ENCODE measurements at places on chromosomes 12 and 14.
A peak's percentile ranks its signal among the peaks of the same experiment; 100 is the strongest.

- DNase-seq: peak; percentile 65
Observed at GRCh38 chr12:48936379-48936979, 11.2 kb upstream of the FKBP11 start.

DNA sequence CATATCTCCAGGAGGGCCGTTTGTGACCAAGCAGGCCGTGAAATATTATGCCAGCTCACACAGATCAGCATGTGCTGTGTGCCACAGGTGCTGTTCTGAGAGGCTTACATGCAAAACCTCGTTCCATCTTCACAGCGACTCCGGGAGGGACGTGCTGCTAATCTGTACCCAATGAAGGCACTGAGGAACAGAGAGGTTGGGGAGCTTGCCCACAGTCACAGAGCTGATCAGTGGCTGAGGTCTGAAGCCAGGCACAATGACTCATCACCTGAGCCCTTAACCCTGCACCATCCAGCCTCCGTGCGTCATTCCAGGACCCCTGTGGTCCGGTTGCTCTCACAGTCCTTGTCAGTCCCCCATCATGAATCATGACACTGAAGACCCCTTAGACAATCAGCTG is 66.7 kb downstream of the SLC6A12 start:
- no peak for DNase-seq

DNA sequence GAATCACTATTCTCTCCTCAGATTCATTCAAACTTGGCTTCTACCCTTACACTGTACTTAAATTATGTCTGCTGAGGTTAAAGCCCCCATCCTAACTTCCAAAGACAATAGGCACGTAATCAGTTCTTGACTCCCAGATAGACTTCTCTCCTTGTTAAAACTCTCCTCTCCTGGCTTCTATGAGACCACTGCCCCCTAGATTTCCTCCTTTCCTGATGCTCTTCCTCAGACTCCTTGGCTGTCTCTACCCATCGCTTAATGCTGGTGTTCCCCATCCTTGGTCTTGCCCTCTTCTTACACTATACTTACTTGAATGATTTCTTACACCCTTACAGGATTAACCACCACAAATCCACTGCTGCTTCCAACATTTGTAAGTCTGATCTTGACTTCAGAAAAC is 32.8 kb downstream of the TC2N start:
- no peak for DNase-seq

- DNase-seq: peak; percentile 37
Observed at GRCh38 chr12:88339966-88340365, 197.9 kb downstream of the TMTC3 start.

DNA sequence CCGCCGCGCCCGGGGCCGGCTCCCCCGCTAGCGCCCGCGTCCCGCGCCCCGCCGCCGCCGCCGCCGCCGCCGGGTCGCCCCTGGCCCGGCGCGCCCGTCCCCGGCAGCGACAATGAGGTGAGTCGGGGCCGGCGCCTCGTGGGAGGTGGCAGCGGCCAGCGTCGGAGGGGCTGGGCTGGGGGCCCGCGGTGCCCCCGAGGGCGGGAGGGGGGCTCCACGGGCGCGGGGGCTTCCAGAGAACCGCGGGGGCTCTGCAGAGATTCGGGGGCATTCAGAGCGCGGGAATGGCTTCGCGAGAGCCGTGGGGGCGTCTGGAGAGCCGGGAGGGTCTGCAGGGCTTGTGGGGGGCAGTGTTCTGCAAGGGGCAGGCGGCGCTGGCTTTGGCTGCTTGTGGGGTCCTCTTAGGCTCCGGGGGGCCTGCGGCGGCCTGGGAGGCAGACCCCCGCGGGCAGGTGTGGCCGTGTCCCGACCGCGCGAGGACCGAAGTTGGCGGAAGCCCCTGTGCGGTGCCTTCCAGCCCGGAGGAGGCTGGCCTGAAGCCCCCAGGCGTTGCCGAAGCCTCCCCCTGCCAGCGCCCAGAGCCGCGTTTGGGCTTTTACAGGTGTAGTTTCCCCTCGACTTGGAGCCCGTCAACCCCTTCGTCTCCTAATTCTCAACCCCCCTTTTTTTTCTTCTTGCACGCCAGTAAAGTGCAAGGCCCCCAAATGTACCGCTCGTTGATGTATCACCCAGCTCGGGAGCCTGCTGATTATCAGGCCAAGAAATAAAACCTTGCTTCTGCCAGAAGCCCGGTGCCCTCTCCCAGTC is 93.1 kb upstream of the EVL start:
- DNase-seq: no peak

GRCh38 chr12:104478396-104479122 is 21.8 kb downstream of the CHST11 start:
- no peak for DNase-seq

DNA sequence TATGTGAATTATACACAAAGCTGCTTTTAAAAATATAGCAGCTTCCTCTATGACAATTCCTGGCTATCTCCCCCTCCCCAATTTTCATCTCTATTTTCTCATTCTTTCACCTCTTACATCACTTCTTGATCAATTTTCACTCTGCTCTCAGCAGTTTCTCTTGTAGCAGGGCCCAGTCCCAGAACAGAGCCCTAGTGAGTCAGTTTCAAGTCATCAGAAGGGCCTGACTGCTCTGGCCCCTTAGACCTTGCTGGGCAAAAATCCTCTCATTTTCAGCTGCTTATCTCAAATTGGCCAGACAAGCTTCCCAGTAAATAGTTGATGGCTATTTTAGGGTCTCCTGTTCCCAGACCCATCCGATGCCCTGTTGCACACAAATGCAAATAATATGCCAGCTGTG is 101.4 kb downstream of the TTC7B start:
- DNase-seq: no peak

- DNase-seq: no peak
Observed at GRCh38 chr12:16136219-16136988, 141.1 kb downstream of the SLC15A5 start.

- no peak for DNase-seq
Observed at GRCh38 chr12:106910202-106910601, 45.5 kb upstream of the TMEM263 start.

- no peak for DNase-seq
Observed at GRCh38 chr12:102992720-102993119, 35.2 kb downstream of the ASCL1 start.

DNA sequence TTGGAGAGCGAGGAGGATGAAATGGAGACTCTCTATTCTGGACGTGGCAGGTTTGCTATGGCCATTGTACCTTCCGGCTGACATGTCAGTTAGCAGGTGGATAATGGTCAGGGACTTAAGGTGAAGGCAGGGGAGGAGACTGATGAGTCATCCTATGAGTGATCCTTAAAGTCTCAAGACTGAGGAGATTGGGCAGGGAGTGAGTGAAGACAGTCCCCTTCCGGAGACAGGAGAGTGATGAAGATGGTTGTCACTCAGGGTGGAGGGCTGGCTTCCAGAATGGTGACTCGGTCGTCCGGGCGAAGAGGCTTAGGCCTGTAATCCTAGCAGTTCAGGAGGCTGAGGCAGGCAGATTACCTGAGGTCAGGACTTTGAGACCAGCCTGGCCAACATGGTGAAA is 49.8 kb upstream of the CCDC63 start:
- DNase-seq: no peak

Measured in fibroblast of skin of right quadriceps (primary cell).